ENCODE measurements at places on chromosomes 11 and 22.

- DNase-seq = no peak
These were observed 912.1 kb upstream of the FAT3 start for GRCh38 chr11:91312541-91312940.

GRCh38 chr22:44419429-44419828 is 78.6 kb downstream of the RTL6 start:
- DNase-seq = no peak

DNA sequence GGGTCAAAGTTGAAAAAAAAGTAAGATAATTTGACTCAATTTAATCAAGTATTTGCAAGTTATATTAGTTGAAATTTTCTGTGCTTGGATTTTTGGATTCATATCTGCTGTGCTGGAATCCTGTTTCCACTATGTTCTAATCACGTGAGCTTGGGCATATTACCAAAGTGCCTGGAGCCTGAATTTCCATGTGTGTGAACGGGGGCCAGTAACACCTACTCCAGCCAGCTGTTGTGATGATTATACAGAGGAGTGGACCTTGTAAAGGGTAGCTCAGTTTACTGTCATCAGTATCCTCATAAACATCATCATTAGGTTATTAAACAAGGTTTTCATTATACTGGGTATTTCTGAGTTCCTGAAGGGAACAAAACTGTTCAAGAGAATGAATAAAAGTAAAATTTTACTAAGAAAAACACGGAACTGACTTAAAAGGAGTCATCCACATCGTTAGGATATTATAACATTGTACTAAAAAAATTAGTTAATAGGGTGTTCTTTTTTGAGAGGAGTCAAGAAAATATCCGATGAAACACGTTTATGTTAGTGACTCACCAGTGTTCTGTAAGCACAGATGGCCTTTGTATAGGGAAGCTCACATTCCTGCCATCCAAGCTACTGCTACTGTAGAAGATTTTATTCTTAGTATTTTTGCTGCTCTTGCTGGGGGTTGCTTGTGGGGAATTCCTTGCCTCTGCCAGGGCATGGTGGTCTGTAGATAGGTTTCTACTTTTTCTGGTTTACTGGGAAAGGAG is 144.1 kb downstream of the ARHGAP42 start:
- DNase-seq = no peak

- DNase-seq = no peak
These were observed 3.0 kb upstream of the WEE1 start for GRCh38 chr11:9570313-9571025.

DNA sequence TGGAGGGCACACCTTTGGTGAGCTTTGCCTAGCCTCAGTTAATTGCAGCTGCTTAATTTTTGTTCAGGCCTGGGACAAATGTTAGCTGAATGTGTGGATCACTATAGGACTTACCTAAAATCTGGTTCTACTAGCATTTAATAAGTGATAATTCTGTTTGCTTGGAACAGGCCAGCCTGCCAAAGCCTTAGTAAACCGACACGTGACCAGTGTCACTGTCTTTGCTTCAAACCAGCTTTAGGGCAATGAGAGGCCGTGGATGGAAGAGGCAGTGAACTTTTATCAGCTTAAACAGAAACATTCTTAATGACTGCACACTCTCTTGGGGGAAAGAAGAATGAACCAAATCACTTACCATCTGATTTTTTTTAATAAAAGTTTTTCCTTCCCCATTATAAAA is 10.8 kb downstream of the PARVA start:
- no peak for DNase-seq

- no peak for DNase-seq
These were observed 978 bp downstream of the FLI1 start for GRCh38 chr11:128694618-128695481.

DNA sequence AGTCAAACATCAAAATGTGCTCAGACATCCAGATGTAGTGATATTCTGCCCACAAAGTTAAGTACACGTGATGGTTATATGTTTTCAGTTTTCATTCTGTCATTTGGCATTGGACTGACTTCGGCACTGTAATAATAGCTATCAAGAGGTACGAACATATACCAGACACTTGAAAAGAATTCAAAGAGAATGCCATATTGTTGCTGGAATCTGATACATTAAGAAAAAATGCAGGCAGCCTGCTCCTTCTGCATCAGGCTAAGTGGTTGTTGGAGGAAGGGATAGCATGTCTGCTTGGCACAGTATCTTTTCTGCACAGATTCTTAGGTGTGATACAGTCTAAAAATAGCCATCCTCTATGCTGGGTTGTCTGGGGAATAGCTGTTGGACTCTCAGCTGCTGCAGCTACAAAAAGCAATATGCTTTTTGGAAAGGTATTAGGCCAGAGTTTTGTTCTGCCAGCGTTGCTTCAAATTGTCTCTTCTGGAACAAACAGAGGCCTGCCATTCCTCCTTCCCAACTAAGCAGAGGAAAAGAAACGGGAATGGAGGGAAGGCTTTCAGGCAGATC is 892.6 kb downstream of the TBC1D22A start:
- DNase-seq = no peak

- DNase-seq = no peak
These were observed 333.0 kb upstream of the DDI1 start for GRCh38 chr11:103703437-103703836.

- no peak for DNase-seq
These were observed 483.3 kb upstream of the ARHGAP42 start for GRCh38 chr11:100203789-100204188.

DNA sequence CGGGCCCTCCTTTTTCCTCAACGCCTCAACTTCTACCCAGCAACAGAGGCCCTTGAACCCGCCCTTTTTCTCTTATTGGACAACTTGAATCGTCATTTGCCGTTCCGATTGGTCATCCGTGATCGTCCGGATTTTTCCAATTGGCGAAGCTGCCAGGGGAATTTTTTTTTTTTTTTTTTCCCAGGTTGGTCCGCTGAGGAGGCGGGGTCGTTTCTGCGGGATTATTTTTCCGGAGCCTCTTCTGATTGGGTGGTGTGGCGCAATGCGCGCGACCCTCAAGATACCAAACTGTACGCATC is 465 bp upstream of the TTC9C start:
- peak; percentile 75 for DNase-seq

GRCh38 chr11:120212259-120212878 is 1.5 kb downstream of the OAF start:
- no peak for DNase-seq

DNA sequence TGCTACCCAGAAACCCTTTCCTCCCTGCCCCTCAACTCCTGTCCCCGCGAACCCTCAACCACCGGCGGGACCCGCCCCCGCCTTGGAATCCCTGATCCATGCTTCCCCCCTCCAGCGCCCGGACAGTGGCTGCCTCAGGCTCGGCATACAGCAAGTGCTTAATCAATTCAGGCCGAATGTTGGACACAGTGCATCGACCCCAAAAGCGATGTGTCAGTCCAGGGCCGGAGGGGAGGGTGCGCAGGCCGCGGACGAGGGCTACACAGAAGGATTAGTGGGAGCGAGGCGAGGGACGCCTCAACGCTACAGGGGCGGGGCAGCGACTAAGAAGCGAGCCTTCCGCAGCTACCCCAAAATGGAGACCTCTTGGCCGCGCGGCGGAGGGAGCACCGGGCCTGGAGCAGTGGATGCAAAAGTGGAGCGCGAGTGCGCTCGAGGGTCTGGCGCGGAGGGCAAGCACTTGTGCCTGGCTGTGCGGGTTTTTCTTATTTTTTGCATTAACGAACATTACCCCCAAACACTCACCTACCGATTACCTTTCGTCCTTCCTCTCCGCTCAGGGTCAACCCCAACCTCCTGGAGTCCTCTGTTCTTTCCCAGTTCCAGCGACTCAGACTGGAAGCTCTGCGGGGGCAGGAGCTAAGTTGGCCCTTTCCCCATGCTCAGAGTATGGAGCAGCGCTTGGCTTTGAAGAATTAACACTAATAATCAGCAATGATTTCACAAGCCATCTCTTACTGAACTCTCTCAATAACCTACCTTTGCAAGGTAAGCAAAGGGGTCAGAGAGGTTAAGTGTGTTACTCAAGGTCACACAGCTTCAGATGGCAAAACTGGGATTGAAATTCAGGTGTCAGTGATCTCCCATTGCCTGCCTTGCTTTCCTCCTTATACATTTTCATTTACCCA is 30.0 kb upstream of the WNT11 start:
- DNase-seq = no peak

DNA sequence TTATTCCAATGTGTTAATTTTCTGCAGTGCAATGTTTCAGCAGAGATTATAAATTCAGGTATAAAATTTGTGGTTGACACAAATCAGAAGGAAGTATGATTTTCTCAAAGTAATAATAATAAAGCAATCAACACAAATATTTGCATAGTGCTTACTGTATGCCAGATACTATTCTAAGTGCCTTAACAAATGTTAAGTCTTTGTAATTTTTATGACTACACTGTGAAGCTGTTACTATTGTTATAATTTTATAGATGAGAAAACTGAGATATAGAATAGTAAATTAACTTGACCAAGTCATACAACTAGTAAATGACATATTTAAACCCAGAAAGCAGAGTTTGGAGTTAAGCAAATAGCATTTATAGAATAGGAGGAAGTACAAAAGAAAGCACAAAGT is 16.4 kb upstream of the OR6X1 start:
- no peak for DNase-seq

DNA sequence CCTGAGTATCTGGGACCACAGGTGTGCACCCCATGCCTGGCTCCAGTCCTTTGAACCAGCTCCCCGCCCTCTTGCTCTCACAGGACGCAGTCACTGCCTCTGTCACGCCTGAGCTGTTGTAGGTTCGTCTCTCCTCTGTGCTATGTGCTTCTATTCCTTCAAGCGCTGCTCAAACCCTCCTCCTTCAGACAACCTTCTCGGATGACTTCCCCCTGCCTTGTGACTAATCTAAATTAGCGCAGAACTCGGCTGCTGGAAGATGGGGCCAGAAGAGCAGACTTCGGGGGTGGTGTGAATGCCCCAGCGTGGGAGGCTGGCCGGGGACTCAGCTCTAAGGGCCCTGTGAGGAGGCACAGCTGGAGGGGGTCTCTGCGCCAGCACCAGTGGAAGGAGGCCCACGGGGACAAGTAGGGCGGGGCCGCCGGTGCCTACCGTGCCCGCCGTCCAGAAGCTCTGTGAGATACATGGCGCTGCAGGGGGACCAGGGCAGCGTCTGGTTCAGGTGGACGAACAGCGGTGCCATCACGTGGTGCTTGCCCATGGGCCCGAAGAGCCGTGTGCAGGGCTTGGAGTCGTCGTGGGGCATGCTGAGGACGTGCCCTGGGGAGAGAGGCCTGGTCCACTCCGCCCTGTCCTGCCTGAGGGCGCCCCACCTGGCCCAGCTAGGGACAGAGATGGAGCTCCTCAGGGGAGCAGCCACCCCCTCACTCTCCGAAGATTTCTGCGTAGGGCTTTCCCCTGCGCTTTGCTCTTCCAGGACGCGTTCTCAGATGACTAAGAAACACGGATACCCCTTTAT is 12.5 kb downstream of the ADAMTS8 start:
- no peak for DNase-seq

DNA sequence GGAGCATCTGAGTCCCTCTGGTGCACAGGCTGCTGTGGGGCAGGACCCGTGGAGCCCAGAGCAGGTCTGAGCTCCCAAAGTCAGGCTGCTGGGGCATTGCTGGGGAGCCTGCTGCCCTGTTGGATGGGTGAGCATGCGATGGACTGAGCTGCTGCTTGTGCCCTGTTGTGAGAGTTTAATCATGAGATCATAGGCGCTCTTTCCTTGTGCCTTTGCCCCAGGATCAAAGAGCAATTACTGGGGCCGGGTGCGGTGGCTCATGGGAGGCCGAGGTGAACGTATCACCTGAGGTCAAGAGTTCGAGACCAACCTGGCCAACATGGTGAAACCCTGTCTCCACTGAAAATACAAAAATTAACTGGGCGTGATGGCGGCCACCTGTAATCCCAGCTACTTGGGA is 37.5 kb downstream of the MUC6 start:
- no peak for DNase-seq

DNA sequence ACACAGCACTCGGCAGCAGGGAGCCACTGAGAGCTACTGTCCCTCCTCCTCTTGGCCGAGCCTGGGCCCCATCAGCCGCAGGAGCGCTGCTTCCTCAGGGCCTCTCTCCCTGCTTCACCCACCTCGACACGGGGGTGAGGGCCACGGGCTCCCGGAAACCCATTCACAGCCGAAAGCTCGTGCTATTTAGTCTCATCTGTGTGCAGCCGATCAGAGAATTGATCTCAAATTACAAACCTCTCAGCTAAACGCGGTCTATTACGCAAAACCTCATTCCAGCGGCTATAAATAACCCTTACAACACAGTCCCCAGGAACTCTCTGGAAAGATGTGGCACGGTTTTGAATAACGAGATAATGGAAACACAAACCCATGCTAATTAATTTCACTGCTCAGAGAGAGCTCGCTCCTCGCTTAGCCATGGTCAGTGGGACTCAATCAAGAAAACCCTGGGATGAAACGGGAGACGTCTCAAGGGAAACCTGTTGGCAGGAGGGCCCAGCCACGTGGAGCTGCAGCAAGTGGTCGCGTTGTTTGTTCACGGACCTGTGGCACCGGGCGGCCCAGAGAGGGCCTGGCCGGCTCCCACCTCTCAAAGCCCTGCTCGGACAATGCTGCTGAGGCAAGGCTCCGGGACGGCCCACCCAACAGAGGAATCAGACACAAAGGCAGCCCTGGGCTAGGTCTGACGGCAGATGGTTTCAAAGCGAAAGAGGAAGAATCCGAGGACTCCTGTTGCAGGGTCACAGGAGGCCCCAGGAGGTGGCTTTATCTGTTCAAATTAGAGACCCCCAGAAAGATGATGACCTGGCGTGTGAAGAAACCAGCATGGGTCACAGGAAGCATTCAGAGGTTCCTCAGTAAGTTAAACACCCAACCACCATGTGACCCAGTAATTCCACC is 210.5 kb downstream of the CTTN start:
- DNase-seq = no peak

DNA sequence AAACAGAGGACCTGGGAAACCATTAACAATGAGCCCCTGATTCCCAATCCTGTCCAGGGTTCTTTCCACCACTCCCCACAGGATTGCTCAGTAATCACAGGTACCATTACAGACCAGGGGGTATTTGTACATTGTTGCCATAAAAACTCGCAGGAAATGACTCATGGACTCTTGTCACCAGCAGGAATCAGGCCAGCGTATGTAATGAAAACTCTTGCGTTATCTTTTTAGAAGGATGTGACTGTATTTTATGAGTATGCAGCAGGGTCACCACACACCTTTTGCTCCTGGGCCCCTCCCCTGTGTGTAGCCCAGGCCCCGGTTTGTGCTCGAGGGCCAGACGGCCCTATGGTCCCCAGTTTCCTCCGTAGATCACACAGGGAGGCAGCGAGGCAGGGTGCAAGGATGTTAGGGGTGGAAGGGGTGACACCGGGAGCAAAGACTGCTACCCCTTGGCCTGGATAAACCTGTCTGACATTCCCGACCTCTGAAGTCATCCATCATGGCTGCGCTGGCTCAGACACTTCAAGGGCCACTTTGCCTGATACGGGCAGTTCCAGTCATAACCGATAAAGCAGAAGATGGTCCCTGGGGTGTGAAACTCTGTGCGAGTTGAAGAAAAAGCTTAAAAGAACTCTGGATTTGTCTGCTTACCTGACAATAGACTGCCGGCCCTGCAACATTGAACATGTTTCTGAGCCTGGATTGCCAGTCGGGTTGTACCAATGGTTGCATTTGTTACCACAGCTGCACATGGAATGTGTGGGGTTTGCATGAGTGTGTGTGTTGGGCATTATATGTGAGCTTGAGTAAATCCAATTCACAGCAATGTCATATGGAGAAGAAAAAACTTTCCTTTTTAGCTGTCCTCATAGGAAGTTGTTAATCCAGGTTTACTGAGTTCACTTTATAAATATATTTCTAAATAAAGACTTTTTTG is 56.9 kb downstream of the MICAL2 start:
- no peak for DNase-seq

GRCh38 chr22:30868663-30869385 is 99.8 kb downstream of the MORC2 start:
- DNase-seq = no peak

- no peak for DNase-seq
These were observed 2.6 kb downstream of the SPATA19 start for GRCh38 chr11:133842730-133843129.
